Activated CD4-positive, alpha-beta T cell treated with anti-CD3 and anti-CD28 coated beads, Interleukin-2, amount 10 ng/mL, durations not matched to agents 24 days and 14 days (primary cell): ENCODE measurements at places on chromosomes 11 and 22. TPM values are rescaled to one million over a fixed set of nuclear protein-coding genes. Genes with fewer than 3 reads are reported as not detected.

ENTHD1 gene
- total RNA-seq, result 0.09 and 0.56 TPM in 2 replicates

LRRC10B gene
- total RNA-seq, result 0.14 TPM in 1 of 2 replicates, not detected in the other

GANAB gene
- total RNA-seq, result 251 and 257 TPM in 2 replicates

SSTR3 gene
- 3.5 and 4.0 TPM in 2 replicates for total RNA-seq

CLTCL1 gene
- total RNA-seq, result 0.43 and 1.3 TPM in 2 replicates

GGTLC2 gene
- not detected in 2 replicates for total RNA-seq

LYVE1 gene
- not detected in 2 replicates for total RNA-seq

NRGN gene
- 4.4 and 5.4 TPM in 2 replicates for total RNA-seq

YAP1 gene
- total RNA-seq, result not detected in 2 replicates

ROBO4 gene
- not detected in 2 replicates for total RNA-seq

NAALAD2 gene
- not detected in 2 replicates for total RNA-seq

MS4A3 gene
- total RNA-seq, result not detected in 2 replicates

HEPN1 gene
- not detected in 2 replicates for total RNA-seq

TRIM77 gene
- not detected in 2 replicates for total RNA-seq

BARX2 gene
- 4.1 and 4.7 TPM in 2 replicates for total RNA-seq

SCN4B gene
- total RNA-seq, result 0.07 and 0.36 TPM in 2 replicates

- no peak for DNase-seq
Measured at GRCh38 chr11:57419146-57419545, 7.8 kb downstream of the SLC43A3 start.

GRCh38 chr22:20086763-20087162 lies 6.7 kb downstream of the DGCR8 start:
- DNase-seq, result no peak

GRCh38 chr11:46402957-46403902 lies 11.7 kb upstream of the CHRM4 start:
- no peak for DNase-seq

- no peak for DNase-seq
Measured at GRCh38 chr11:94815705-94816344, 47.7 kb downstream of the AMOTL1 start.

DNA sequence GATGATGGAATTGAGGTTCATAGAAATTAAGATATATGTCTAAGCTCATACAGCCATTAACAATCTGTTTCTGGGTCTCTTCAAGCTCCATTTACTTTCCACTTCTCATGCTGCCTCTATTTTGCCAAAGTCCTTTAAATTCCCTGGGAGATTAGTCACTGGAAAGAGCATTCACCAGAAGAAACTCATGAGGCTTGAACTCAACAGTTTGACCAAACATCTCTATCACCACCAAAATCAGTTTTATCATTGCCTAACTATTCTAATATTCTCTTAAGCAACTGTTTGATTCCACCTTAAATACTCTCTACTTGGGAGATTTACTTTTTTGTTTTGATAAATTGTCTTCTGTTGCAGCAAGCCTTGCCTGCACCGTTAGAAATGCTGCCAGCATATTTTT lies 881.3 kb downstream of the KCNA4 start:
- no peak for DNase-seq

- DNase-seq, result no peak
Measured at GRCh38 chr11:76769645-76770586, 13.2 kb upstream of the TSKU start.

GRCh38 chr11:114031967-114032320 lies 27.6 kb upstream of the ZBTB16 start:
- no peak for DNase-seq

- peak; percentile 73 for DNase-seq
Measured at GRCh38 chr11:76566811-76567210, 103.7 kb downstream of the LRRC32 start.

DNA sequence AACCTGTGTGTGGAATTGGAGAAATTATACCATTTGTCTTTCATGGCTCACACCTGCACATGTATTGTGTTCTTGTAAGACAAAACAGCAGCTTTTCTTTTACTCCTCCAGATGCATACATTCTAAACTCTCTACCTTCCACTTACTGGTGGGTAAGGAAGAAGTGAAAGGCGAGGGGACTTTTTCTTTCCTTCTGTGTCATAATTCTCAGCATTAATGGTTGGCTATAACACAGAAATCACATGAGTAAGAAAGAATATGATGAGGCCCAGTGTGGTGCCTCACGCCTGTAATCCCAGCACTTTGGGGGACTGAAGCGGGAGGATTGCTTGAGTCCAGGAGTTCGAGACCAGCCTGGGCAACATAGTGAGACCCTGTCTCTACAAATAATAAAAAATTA lies 57.8 kb upstream of the SHANK2 start:
- DNase-seq, result no peak

DNA sequence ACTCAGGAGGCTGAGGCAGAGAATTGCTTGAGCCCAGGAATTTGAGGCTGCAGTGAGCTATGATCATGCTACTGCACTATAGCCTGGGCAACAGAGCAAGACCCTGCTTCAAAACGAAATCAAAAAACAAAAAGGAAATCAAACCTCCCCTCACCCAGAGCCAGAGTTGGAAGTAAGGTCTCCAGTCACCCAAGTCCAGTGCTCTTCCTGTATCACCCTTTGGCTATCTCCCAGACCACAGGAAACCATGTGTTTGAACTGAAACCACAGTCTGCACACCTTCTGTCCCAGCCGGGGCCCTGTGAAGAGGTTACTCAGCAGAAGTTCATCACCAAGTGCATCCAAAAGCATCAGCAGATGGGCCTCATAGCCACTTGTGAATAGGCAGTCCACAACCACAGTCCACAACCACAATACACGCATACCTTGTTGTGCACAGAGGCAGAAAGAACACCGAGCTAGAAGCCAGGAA lies 4.6 kb downstream of the MYH9 start:
- DNase-seq, result peak; percentile 87

DNA sequence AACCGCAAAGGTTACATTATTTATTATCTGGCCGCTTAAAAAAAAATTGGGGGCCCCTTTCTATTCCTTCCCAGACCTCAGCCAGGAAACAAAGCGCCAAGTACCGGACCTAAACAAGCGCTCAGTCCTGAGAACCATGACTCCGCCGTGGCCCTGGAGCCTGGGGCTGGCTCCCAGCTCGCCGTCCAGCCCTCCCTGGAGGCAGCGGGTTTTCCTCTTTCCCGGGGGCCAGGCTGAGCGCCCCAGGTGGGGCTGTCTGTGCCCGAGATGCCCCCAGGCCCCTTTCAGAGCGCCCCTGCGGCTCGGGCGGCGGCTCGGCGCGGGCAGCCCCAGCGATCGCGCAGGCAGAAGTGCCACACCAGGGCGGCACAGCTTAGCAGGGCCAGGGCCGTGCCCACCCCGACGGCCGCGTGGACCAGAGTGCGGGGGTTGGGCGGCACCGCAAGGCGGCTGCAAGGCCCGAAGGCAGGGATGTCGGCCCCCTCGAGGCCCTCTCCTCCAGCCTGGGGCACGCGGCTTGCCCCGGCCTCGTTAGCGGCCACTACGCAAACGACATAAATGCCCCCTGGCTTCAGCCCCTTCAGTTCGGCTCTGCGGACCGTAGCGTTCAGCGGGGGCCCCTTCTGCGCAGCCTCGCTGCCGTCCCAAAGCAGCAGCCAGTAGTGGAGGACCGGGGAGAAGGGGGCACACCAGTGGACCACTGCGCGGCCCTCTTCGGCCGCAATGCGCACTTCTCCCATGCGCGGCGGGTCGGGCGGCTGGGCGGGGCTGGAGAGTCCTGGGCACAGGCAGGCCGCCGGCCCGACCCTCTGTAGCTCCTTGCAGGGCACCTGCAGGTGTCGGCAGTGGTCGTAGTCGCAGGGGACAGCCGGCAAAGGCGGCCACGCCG lies 1.6 kb downstream of the LRRN4CL start:
- DNase-seq, result no peak

- no peak for DNase-seq
Measured at GRCh38 chr22:25236417-25236816, 17.0 kb downstream of the CRYBB2 start.

DNA sequence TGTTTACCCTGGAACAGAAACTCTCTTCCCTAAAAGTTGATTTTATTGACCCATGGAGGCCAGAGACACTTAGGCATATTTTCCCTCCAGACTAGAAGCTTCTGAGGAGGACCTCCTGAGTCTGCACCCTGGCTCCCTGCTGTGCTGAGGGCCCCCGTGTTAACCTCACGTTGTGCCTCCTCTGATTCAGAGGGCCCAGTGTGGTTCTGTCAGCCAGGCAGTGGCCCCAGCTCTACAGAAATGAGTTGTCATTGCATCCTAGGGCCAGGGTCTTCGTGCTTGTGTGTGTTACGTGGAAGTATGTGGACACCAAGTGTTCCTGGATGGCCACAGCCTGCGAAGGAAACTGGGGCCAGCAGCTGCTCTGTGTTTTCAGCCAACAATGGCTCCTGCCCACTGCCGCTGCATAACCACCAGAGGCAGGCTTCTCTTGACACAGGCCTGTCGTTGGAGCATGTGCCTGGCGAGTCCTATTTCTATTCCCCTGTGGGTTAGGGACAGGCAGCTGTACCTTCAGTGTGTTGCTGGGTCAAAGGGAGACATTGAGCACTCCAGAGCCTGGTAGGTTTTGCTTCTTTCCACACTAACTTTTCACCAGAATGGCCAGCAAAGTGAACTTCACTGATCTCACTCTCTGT lies 44.5 kb downstream of the MED15 start:
- DNase-seq, result peak; percentile 70

GRCh38 chr11:129374081-129374992 lies 1.3 kb upstream of the BARX2 start:
- DNase-seq, result peak; percentile 60

DNA sequence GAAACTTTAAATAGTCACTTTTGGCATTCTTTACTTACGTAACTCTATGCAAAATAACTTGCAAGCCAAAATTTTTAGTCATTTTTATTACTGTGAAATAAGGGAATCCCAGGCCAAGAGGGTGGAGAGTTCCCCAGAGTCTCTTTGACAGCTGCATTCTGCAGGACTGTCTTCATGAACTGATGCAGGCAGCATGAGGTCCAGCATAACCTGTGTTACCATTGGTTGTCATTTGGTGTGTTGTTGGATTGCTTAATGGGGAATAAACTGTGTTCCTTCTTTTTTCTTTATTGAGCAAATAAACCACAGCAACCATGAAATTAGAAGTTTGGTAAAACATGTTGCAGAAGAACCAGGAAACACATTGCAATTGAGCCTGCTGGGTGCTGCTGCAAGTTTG lies 24.6 kb downstream of the MMP27 start:
- no peak for DNase-seq

GRCh38 chr11:79184285-79184684 lies 256.5 kb downstream of the TENM4 start:
- DNase-seq, result no peak

DNA sequence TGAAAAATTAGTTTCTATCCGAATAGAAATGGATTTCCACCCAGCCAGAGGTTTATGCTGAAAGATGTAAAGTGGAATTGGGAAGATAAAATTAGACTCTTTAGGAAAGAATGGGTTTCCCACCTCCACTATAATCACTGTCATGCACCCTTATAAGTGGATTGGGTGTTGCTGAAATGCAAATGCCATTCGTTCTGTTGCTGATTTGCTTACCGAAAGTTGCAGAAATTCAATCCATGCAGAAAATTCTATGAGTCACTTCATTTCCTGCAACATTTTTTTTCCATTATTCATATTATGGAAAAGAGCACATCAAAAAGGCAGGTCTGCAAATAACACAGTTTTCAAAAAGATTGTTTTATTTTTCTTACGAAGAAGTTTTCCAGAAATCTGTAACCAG lies 65.6 kb downstream of the LDLRAD3 start:
- no peak for DNase-seq

- DNase-seq, result no peak
Measured at GRCh38 chr11:44818110-44818509, 91.3 kb downstream of the TSPAN18 start.

- DNase-seq, result no peak
Measured at GRCh38 chr11:99865951-99866350, 821.1 kb upstream of the ARHGAP42 start.

DNA sequence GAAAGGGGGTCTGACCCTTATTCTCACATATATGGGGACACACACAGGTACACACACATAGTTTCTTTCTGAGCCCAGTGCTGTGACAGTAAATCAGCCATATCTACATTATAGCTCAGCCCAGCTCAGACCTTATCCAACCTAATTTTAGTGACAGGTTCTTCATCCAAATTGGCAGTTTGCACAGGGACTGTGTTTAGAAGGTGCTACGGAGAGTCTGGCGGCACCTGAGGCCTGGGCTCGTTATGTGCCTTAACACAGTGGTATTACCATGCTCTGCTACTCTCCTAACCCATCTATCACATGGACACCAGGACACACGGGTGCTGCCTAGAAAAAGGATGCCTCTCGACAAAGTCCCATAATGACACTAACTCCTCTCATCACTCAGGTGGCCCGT lies 109.3 kb downstream of the GALNT18 start:
- no peak for DNase-seq

DNA sequence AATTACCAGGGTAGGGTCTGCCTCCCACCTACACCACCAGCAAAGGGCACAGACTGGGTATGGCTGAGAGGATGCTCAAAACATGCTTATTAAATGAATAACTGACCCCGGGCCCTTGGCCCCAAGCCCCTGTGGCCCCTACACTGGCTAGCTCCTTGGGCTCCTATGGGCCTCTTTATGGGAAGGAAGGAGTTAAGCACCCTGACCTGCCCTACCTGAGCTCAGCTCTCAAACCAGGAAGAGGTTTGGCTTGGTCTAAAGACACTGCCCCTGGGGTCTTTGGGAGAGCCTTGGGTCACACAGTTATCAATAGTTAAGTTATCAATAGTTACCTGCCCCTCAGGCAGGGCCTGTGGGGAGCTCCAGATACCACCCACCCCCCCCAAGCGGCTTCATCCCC lies 1.2 kb downstream of the USH1C start:
- DNase-seq, result no peak

DNA sequence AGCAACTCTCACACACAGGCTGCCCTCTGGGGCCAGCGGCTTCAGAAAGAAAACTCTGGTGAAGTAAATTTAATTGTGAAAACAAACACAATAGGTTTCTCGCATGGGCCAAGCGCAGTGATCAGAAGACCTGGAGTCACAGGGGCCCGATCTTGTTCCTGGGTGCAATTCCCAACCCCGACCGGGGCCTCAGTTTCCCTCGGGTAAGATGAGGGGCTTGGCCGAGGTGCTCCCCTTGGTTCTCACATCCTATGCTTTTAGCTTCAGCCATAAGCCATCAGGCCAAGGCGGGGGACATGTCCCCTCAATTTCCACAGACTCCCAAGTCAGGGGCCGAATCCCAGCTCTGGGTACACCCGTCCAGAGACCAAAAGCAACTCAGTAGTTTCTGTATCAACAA lies 11.5 kb downstream of the PHF21B start:
- DNase-seq, result no peak

DNA sequence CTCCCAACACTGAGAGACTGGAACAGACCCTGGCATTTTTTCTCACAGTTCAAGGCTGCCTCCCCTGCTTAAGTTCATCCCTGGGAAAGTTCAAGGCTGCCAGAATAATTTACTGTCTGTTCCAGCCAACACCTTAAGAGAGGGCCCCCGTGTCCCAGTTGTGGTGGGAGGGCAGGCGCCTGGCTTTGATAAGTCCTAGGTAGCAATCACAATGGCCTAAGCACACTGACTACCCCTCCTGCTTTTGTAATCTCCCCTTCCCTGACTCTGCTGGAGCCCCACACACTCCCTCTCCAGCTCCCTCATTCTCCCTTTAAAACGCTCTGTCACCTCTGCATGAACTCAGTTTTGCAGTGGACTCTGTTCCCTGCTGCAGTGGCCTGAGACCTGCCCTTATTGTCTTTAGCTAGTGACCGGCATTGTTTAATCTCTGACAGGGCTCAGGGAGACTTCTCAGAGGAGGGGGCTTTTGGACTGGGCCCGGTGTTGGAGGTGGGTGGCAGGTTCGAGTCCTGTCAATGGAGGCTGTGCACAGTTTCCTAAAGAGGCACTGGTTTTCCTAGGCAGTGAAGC lies 507.2 kb downstream of the TBC1D22A start:
- DNase-seq, result no peak
